ENCODE measurements at places on chromosomes 16 and 17.

- H3K4me1 ChIP-seq, result no peaks in the 10 kb centered on the region
- H3K4me3 ChIP-seq, result no peak overlapping the region
- H3K27ac ChIP-seq, result no peak overlapping the region
- peak; percentile 64 for DNase-seq
- H3K27me3 ChIP-seq, result no peaks in the 10 kb centered on the region
Observed at GRCh38 chr16:56203052-56203451, 11.8 kb downstream of the GNAO1 start.

- DNase-seq, result peak; percentile 97
- no peaks in the 10 kb centered on the region for H3K27me3 ChIP-seq
- peak within 1 kb of the TSS; percentile 97 for H3K27ac ChIP-seq
- peak within 1 kb of the TSS; percentile 73 for H3K4me3 ChIP-seq
Observed at GRCh38 chr16:28538733-28539596, at the start of gene NUPR1. TSS of gene NUPR1 (minus strand) at chr16:28538974. CDS start at chr16:28538907, 67 bp downstream.

DNA sequence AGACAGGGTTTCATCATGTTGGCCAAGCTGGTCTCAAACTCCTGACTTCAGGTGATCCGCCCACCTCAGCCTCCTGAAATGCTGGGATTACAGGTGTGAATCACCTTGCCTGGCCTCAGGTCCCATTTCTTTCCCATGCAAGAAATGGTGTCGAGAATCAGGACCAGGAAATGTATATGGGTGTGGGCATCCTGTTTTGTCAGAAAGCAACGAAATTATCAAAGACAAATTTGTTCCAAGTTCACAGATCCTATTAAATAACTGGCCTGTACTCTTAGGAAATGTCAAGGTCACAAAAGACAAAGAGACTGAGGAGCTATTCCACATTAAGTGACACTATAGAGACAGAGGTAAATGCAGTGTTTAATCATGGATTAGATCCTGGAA lies 17.1 kb upstream of the ST6GALNAC1 start:
- H3K27ac ChIP-seq, result no peak overlapping the region
- no peaks in the 10 kb centered on the region for H3K27me3 ChIP-seq
- peaks cover 5% of the 10 kb centered on the region for H3K4me1 ChIP-seq

DNA sequence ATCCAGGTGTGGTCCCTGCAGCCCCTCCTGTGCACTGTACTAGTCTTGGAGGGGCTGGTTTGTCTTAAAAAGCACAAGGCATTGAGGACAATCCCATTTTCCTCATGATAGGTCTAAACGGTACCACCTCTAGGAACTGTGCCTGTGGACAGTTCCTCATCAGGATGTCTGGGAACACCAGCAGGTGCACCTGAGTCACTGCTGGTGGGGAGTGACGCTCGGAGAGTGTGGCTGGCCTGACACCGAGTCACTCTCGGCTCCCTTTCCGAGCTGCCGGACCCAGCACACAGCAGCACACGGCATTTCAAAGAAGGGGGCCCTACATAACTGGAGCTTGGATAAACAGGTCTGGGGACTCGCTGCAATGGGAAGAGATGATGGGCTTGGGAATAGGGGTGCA lies 25.6 kb downstream of the LRRC75A start:
- no peak for DNase-seq
- H3K4me1 ChIP-seq, result peaks cover 12% of the 10 kb centered on the region
- no peak overlapping the region for H3K27ac ChIP-seq
- H3K27me3 ChIP-seq, result peaks cover 4% of the 10 kb centered on the region
- H3K4me3 ChIP-seq, result no peak overlapping the region
- no peaks in the 10 kb centered on the region for H3K36me3 ChIP-seq

GRCh38 chr16:15888072-15888976 lies at the start of gene CEP20:
TSS of gene CEP20 (minus strand) at chr16:15888603. CDS start at chr16:15888585, 18 bp downstream.
- H3K4me1 ChIP-seq, result peaks cover 37% of the 10 kb centered on the region
- no peaks in the 10 kb centered on the region for H3K36me3 ChIP-seq
- peak within 1 kb of the TSS; percentile 97 for H3K27ac ChIP-seq
- peak within 1 kb of the TSS; percentile 95 for H3K4me3 ChIP-seq
- DNase-seq, result peak; percentile 100

DNA sequence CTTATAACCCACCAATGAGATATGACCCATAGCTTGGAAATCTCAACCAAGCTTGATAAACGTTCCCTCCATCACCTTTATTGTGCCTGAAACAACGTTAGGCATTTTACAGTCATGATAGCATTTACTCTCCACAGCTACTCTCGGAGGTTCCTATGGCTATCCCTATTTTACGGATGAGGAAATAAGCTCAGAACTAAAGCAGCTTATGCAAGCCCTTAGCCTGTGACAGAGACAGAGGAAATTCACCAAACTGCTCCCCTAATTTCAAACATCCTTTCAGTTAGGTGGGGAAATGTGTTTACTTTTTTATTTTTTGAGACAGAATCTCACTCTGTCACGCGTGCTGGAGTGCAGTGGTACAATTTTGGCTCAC lies 18.7 kb downstream of the DCUN1D3 start:
- no peak overlapping the region for H3K27ac ChIP-seq
- peaks cover 15% of the 10 kb centered on the region for H3K4me1 ChIP-seq
- DNase-seq, result no peak
- no peaks in the 10 kb centered on the region for H3K27me3 ChIP-seq
- H3K36me3 ChIP-seq, result no peaks in the 10 kb centered on the region

- no peak for DNase-seq
- no peaks in the 10 kb centered on the region for H3K4me1 ChIP-seq
- no peaks in the 10 kb centered on the region for H3K36me3 ChIP-seq
- no peak overlapping the region for H3K4me3 ChIP-seq
Observed at GRCh38 chr17:37696366-37696765, 48.5 kb downstream of the HNF1B start.

GRCh38 chr17:55490376-55490775 lies 20.9 kb downstream of the SMIM36 start:
- DNase-seq, result no peak
- no peaks in the 10 kb centered on the region for H3K4me1 ChIP-seq
- H3K27ac ChIP-seq, result no peak overlapping the region
- no peak overlapping the region for H3K4me3 ChIP-seq
- H3K36me3 ChIP-seq, result no peaks in the 10 kb centered on the region

GRCh38 chr17:57557834-57558681 lies 187.0 kb downstream of the CCDC182 start:
- H3K36me3 ChIP-seq, result no peaks in the 10 kb centered on the region
- no peaks in the 10 kb centered on the region for H3K27me3 ChIP-seq
- no peak for DNase-seq

- no peaks in the 10 kb centered on the region for H3K36me3 ChIP-seq
- no peak overlapping the region for H3K27ac ChIP-seq
- peaks cover 34% of the 10 kb centered on the region for H3K4me1 ChIP-seq
- DNase-seq, result peak; percentile 48
- no peak overlapping the region for H3K4me3 ChIP-seq
Observed at GRCh38 chr17:78899361-78900260, 3.4 kb downstream of the CEP295NL start.

DNA sequence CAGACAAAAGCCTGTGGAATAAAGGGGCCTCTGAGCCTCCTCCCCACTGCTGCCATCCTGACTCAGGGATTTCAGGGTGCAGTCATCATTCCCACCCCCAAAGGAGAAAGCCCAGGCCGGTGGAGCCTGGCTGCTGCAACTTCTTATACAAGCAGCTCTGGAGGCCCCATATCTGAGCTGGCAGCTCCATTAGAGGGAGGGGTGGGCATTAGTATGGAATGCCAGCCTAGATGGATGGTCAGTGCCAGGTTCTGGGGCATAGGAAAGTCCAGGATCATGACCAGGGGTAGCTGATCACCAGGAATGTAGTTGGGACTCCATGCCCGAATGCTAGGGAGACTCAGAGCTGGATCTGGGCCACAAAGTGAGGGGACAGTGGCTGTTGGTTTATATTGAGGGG lies 581.0 kb downstream of the KCNJ18 start:
- peaks cover 1% of the 10 kb centered on the region for H3K27me3 ChIP-seq
- H3K27ac ChIP-seq, result no peak overlapping the region
- no peaks in the 10 kb centered on the region for H3K4me1 ChIP-seq
- DNase-seq, result no peak

- DNase-seq, result no peak
- H3K27ac ChIP-seq, result no peak overlapping the region
- H3K4me3 ChIP-seq, result no peak overlapping the region
Observed at GRCh38 chr16:64449506-64449905, 672.4 kb downstream of the CDH11 start.

GRCh38 chr17:61465550-61466237 lies 13.5 kb downstream of the TBX4 start:
- no peak overlapping the region for H3K27ac ChIP-seq
- no peaks in the 10 kb centered on the region for H3K27me3 ChIP-seq
- H3K4me3 ChIP-seq, result no peak overlapping the region
- DNase-seq, result no peak
- H3K36me3 ChIP-seq, result no peaks in the 10 kb centered on the region

GRCh38 chr16:13064821-13065220 lies 163.4 kb downstream of the SHISA9 start:
- no peaks in the 10 kb centered on the region for H3K4me1 ChIP-seq
- H3K36me3 ChIP-seq, result no peaks in the 10 kb centered on the region
- H3K27me3 ChIP-seq, result no peaks in the 10 kb centered on the region
- H3K27ac ChIP-seq, result no peak overlapping the region
- no peak overlapping the region for H3K4me3 ChIP-seq
- DNase-seq, result no peak

- H3K36me3 ChIP-seq, result no peaks in the 10 kb centered on the region
- H3K27me3 ChIP-seq, result peaks cover 31% of the 10 kb centered on the region
- peaks cover 11% of the 10 kb centered on the region for H3K4me1 ChIP-seq
- peak within 1 kb of the TSS; percentile 68 for H3K4me3 ChIP-seq
- DNase-seq, result no peak
Observed at GRCh38 chr16:85750827-85751697, at the start of gene C16orf74. TSS of gene C16orf74 (minus strand) at chr16:85751096. CDS start at chr16:85735217, 15,879 bp downstream.

DNA sequence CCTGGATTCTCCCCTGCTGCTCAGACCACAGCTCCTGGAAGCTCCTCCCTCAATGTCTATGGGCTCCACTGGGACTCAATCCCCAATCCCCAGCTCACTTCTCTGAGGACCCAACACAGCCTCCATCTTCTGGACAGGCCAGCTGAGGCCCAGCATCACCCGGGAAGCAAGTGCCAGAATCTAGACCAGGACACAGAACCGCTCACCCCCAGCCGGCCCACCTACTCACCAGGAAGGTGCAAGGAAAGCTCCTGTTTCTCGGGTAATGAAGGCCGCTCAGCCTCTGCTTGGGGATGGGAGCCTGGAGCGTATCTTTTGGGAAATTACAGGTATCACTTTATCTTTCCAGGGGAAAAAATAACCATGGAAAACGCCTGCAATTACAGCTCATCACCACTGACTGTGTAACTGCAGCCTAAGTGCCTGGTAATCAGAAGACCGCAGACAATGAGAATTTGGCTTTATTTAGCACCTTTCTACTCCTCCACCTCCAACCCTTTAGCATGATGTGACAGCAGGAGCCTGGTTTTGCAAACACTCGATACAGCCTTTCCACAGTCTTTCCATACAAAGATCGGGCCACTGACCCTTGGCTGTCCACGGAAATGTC lies 49.6 kb upstream of the RPL38 start:
- no peak overlapping the region for H3K4me3 ChIP-seq
- no peaks in the 10 kb centered on the region for H3K4me1 ChIP-seq
- H3K36me3 ChIP-seq, result no peaks in the 10 kb centered on the region
- peaks cover 3% of the 10 kb centered on the region for H3K27me3 ChIP-seq

DNA sequence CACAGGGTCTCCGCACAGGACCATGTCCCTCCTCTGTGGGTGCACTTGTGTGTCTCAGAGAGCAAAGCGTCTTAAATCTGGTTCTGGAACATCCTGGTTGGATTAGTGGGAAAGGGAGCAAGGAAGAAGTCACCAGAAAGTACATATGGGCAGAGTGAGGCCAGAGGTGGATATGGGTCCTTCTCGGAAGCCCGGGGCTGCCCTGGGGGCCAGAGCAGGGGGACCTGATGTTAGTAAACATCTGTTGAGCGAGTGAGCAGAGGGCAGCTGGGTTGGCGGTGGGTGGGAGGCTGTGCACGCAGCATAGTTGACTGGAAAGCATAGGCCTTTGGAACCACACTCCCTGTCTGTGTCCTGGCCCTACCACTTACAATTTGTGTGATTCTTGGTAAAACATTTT lies 22.7 kb downstream of the UNC13D start:
- no peaks in the 10 kb centered on the region for H3K4me1 ChIP-seq
- no peaks in the 10 kb centered on the region for H3K27me3 ChIP-seq
- no peak overlapping the region for H3K4me3 ChIP-seq
- H3K27ac ChIP-seq, result no peak overlapping the region
- peaks cover 7% of the 10 kb centered on the region for H3K36me3 ChIP-seq

GRCh38 chr17:43338886-43339516 lies 59.8 kb upstream of the ARL4D start:
- H3K36me3 ChIP-seq, result no peaks in the 10 kb centered on the region
- no peak overlapping the region for H3K4me3 ChIP-seq
- no peaks in the 10 kb centered on the region for H3K27me3 ChIP-seq
- H3K27ac ChIP-seq, result no peak overlapping the region
- peaks cover 13% of the 10 kb centered on the region for H3K4me1 ChIP-seq

DNA sequence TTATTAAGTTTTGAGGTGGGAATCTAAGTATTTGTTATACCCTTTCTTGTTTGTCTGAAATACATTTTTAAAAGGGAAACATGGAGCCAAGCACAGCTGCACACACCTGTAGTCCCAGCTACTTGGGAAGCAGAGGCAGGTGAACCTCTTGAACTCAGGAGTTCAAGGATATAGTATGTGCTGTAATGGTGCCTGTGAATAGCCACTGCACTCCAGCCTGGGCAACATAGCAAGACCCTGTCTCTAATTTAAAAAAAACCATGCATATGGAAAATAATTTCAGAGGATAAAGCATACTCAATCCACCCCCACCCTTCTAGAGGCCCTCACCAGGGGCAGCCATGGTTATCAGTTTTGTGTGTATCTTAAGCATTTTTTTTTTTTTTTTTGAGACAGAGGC lies 3.4 kb upstream of the DDX19B start:
- H3K4me1 ChIP-seq, result peaks cover 8% of the 10 kb centered on the region
- no peaks in the 10 kb centered on the region for H3K36me3 ChIP-seq
- H3K27me3 ChIP-seq, result no peaks in the 10 kb centered on the region
- H3K4me3 ChIP-seq, result no peak overlapping the region
- H3K27ac ChIP-seq, result no peak overlapping the region
- DNase-seq, result no peak

GRCh38 chr17:44033861-44034408 lies 19.2 kb upstream of the TMEM101 start:
- H3K27ac ChIP-seq, result no peak overlapping the region
- peaks cover 35% of the 10 kb centered on the region for H3K4me1 ChIP-seq
- no peaks in the 10 kb centered on the region for H3K27me3 ChIP-seq
- peaks cover 53% of the 10 kb centered on the region for H3K36me3 ChIP-seq
- no peak overlapping the region for H3K4me3 ChIP-seq

DNA sequence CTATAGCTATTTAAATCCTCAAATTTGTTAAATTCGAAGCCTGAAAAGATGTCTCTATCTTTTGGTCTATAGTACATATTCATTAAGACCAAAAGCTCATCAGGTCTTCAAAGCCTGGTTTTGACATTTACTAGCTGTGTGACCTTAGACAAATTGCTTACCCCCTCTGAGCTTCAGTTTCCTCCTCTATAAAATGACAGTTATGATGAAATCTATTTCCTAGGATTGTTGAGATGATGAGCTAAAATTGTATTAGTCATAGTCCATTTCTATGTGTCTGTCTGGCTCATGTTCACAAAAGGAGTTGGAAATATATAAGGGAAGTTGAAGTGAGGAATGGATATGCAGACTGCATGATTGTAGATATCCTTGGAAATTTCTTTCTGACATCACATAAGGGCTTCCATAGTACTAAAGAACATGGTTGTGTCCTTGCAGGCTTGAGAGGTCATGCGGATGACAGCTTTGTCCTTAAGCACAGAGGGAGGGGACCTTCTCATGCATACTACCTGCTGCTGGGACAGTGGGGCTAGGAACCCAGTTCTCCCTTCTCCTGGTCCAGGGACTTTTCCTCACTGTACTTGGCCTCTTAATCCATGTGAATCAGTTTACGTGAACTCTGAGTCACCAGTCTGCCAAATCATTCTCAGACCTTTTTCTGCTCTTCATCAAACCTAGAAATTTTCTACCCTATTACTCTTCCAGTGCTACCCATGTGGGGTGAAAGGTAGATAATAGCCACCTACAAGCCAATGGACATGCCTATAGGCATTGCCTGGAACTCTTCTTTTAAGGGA lies 487.5 kb upstream of the SALL1 start:
- no peak for DNase-seq
- no peaks in the 10 kb centered on the region for H3K27me3 ChIP-seq
- no peak overlapping the region for H3K4me3 ChIP-seq
- no peak overlapping the region for H3K27ac ChIP-seq
- H3K4me1 ChIP-seq, result no peaks in the 10 kb centered on the region

Data from psoas muscle (tissue), 8 donors.